ENCODE measurements at places on chromosomes 6 and 20. TPM values are rescaled to one million over a fixed set of nuclear protein-coding genes. Genes with fewer than 3 reads are reported as not detected.

- DNase-seq = no peak
Observed at GRCh38 chr6:25035512-25036435, 100.0 kb upstream of the RIPOR2 start.

DNA sequence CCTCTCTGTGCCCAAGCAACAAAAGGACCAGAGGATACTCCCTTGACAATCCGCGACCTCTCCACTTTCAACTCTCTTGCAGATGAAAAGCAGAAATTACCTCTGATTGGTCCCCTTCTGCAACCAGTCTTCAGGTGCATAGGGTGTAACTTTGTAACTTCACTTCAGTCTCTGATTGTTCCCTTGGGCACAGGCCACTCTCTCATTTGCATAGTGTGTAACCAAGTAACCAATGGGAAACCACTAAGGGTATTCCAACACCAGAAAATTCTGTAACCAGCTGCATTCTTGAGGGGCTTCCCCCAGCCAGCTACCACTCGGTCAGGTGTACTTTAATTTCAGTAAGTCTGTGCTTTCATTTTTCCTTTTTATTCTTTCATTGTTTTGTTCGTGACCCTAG lies 4.4 kb upstream of the RAET1L start:
- no peak for DNase-seq

The SLC35D3 gene
- 0.13 TPM for total RNA-seq

GRCh38 chr6:116714761-116715160 lies 33.8 kb downstream of the KPNA5 start:
- no peak for DNase-seq

The DCDC2 gene
- total RNA-seq = 1.4 TPM

The KIF6 gene
- total RNA-seq = 1.3 TPM

GRCh38 chr6:81900616-81901015 lies 148.1 kb upstream of the TENT5A start:
- no peak for DNase-seq

DNA sequence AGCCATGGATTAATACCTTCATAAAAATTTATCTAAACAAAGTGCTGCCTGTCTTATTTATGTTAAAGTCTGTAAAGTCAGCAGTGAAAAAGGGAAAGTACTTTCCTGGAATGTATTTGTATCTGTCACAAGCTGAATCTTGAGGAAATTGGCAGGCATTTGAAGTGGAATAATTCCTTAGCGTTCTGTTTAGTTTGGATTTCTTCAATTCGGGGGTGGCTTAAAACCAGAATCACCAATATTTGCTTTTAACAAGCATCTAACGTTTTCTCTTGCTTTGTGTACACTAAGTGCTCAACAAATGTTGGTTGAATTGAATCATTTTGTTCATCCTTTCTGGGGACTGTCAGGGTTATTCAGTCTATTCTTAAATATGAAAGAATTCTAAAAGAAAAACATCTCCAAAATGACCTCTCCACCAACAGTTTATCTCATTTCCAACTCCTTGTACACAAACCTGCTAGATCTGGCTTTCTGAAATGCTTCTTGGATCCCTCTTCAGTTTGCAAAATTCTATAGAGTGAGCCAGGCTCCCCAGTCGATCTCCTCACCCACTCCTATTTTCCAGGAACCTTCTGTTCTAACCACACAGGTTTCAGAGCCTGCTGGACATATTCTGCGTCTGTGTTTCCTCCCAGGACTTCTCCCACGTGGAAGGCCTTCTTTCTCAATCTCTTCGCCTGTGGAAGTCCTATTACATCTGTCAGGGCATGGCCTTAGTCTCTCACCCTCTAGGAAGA lies 2.0 kb upstream of the NPEPL1 start:
- no peak for DNase-seq

The DBNDD2 gene
- total RNA-seq = 11.0 TPM

The ROMO1 gene
- 107 TPM for total RNA-seq

The TPMT gene
- 7.8 TPM for total RNA-seq

GRCh38 chr6:113464536-113464935 lies 392.6 kb upstream of the MARCKS start:
- DNase-seq = no peak

- no peak for DNase-seq
Observed at GRCh38 chr20:469746-470490, 7.6 kb upstream of the TBC1D20 start.

The RCAN2 gene
- 4.0 TPM for total RNA-seq

- DNase-seq = no peak
Observed at GRCh38 chr6:40444811-40445210, 142.4 kb downstream of the LRFN2 start.

- no peak for DNase-seq
Observed at GRCh38 chr20:14716351-14716801, 379.0 kb upstream of the FLRT3 start.

The COL21A1 gene
- total RNA-seq = 17.5 TPM

The KCNK17 gene
- total RNA-seq = not detected

GRCh38 chr6:78460711-78461110 lies 406.6 kb upstream of the IRAK1BP1 start:
- DNase-seq = no peak

- DNase-seq = no peak
Observed at GRCh38 chr6:145547594-145548335, 187.6 kb downstream of the EPM2A start.

The CTAGE9 gene
- not detected for total RNA-seq

The MUCL3 gene
- not detected for total RNA-seq

DNA sequence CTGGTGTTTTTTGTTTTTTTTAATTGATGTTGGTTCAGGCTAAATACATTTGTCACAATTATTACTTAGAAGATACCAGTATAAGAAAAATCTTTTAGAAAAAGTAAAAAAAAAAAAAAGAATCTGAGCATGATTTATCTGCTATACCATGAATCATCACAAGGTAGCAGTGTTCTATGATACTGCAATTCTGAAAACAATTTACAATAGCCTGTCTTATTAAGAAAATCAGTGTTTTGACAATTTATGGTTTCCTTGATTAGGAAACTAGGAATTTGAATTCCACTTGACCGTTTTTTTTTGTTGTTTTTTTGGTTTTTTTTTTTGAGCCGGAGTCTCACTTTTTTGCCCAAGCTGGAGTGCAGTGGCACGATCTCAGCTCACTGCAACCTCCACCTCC lies 9.3 kb upstream of the MAK start:
- no peak for DNase-seq

The OR2H2 gene
- total RNA-seq = not detected

The DEFB124 gene
- not detected for total RNA-seq

DNA sequence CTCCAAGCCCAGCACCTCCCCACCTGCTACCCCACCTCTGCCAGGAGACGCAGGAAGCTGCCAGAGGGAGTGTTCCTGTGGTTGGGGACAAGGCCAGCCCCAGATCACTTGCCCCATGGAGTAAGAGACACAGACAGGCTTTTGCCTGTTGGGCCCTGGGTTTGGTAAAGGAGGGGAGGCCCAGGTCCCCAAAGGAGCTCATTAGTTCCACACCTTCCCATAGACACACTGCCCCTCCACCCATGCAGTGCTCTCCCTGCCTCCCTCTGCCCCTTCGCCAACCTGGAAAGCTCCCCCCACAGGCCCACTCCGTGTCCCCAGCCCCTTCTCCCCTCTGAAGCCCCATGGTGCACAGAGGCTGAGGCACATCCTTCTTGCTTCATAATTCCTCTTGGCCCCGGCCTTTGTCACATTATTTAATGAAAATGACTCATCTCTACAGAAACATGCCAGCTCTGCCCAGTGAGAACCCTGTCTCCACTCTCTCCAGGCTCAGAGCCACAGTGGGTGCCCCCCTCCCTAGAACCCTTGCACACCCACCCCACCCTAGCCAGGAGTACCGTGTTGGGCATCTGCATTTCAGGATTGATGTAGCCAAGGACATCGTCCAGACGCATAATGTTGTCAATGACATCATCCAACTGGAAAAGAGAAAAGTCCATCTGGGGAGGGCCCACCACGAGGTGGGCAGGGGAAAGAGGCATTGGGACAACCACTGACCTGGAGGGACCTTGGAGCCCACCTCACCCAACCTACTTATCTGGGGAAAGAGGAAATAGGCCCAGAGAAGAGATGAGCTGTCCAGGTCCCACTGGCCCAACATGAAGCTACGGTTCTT lies 46.0 kb downstream of the TFEB start:
- DNase-seq = no peak

DNA sequence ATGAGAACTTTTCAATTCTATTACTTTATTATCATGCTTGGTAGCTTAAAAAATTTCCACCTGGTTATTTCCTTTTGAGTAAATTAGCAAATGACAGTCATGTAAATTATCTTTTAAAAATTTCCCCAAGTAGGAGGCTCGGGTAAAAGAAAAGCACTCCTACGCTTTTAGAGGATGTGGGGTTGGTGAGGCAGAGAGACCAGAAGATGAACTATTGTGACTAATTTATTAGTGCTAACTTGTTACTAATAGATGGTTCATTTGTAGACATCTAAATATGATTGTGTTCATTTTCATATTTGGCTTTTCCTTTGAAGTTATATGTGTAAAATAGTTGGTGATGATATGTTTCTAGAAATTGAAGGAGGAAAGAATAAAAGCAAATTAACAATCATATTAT lies 27.0 kb downstream of the ZNF292 start:
- DNase-seq = no peak

The BPIFA1 gene
- total RNA-seq = not detected

GRCh38 chr6:105624021-105624420 lies 221.1 kb upstream of the PREP start:
- no peak for DNase-seq

Measured in mesothelial cell of epicardium (in vitro differentiated cells).